ENCODE measurements at places on chromosomes 11 and 22.

DNA sequence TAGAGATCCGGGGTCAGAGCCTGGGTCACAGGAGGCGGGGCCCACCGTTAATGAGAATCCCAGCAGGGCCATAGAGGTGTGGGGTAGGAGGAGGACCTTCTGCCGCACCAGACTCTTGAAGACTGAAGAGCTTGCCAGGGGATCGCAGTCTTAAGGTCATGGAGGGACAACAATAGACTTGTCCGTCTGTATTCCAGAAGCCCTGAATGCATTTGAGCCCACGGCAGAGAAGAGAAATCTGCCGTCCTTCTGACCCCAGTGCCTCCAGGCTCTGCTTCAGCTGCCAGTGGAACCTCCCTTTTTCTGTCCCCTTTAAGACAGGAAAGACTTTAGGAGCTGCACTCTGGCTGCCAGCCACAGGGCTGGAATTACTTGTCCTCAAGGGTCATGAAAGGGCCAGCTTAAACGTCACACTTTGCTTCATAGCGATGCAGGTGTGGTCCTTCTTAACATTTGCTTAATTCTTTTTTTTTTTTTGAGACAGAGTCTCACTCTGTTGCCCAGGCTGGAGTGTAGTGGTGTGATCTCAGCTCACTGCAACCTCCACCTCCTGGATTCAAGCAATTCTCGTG, 15.5 kb upstream of the ST3GAL4 start:
- DNase-seq: no peak

GRCh38 chr11:27857014-27857413, 156.8 kb upstream of the BDNF start:
- no peak for DNase-seq

- no peak for DNase-seq
These were observed 428.2 kb downstream of the BUD13 start for GRCh38 chr11:116344601-116345000.

DNA sequence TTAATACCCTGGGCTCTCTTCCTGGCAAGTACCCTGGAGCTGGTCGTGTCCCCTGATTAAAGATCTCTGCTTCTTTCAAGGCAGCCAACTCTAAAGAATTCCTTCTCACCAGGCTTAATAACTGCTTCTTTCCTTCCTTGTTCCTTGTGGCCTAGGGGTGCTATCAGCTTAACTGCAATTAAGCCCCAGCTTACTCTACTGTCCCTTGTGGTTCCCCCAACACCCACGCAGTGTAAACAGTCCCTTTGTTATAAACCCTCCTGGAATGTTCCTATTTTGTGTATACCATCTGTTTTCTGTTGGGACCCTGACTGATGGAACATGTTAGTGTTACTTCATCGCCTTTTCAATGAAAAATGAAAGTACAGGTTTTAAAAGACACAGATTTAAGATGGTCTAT, 126.4 kb upstream of the KIRREL3 start:
- no peak for DNase-seq

- DNase-seq: no peak
These were observed 41.4 kb upstream of the CLDN5 start for GRCh38 chr22:19565382-19566278.

GRCh38 chr11:10303558-10304363, 1.1 kb upstream of the ADM start:
- DNase-seq: no peak

DNA sequence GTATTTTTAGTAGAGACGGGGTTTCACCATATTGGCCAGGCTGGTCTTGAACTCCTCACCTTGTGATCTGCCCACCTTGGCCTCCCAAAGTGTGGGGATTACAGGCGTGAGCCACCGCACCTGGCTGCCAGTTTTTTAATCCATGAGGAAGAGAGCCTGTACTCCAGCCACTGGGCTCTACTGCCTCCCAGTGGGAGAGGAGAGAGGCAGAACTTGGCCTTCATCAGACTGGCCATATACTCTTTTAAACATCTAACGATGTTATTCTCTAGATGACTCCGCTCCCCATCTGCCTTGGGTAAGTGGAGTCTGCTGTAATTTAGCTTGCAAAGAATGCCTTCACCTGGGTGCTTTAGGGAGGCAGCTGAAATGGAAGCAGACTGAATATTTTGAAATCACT, 34.6 kb downstream of the SLC6A5 start:
- DNase-seq: no peak

DNA sequence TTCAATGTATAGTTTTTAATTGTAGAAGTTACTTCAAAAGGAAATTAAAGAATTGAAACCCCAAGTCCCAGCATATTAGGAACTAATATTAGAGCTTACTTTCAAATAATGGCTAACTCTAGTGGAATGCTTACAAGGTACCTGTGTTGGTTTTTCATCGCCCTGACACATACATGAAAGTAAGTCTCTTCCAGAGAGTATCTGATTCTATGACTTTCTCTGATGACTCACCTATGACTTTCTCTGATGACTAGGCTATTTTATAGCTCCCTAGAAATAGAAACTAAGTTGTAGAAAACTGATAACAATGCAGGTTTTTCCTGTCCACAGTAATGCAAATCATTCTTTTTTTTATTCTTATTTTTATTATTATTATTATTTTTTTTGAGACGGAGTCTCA, 33.6 kb upstream of the MMP7 start:
- DNase-seq: no peak

DNA sequence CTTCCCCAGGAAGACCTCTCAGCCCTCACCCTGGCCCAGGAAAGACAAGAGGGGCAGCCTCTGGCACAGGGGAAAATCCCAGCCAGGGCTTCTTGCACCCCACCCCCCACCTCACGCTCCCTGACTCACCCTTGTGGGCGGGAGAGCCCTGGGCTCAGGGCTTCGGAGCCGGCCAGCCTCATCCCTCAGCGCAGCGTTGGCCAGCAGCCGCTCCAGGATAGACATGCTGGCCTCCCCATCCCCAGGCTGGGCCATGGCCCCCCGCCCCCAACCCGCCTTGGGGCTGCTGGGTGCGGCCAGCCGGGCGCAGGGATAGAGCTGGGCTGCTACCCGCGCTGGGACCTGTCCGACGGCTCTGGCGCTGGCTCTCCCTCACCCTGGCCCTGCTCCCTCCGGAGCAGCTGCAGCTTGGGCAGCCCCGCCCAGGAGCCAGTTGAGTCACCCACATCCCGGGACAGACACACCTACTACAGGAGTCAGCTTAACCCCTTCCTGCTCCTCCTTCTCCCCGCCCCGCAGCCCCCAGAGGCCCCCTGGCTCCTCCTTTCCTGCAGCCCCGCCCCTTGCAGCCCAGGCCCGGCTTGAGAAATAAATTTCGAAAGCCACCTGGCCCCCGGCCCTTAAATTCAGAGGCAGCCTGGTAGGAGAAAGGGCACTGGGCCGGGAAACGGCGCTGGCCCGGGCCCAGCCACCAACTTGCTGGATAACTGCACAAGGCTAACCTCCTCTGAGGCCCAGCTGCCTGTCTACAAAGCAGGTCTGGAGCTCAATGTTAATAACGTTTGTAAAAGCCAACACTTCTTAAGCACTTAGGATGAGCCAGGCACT, 13.4 kb downstream of the TNKS1BP1 start:
- DNase-seq: no peak

DNA sequence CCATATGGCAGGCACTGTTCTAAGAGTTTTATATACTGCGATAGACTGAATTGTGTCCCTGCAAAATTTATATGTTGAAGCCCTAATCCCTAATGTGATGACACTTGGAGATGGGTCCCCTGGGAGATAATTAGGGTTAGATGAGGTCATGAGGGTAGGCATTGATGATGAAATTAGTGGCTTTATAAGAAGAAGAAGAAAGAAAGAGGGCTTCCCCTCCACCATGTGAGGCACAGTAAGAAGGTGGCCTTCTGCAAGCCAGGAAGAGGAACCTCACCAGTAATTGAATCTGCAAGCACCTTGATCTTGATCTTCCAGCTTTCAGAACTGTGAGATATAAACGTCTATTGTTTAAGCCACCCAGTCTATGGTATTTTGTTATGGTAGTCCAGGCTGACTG, 46.6 kb upstream of the TENM4 start:
- no peak for DNase-seq

DNA sequence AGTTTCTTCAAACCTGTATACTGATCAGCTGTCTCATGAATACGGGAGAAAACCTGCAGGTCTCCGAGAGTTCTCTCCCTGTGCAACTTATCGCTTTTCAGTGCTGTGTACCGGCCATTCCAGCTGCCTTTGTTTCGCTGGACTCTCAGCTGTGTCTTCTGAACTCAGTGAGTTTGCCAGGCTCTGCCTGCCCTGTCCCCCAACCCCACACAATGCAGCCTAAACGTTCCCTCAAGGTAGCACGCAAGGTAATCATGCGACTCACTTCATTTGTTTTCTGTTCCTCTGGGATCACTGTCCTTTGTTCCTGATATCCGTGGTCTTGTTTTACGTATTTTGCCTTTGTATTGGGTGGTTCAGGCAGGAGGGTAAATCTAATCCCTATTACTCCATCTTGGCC, 13.5 kb downstream of the RBM7 start:
- no peak for DNase-seq

GRCh38 chr11:3176487-3176886, 11.4 kb upstream of the OSBPL5 start:
- DNase-seq: no peak
